ENCODE measurements at places on chromosomes 12 and 14.

DNA sequence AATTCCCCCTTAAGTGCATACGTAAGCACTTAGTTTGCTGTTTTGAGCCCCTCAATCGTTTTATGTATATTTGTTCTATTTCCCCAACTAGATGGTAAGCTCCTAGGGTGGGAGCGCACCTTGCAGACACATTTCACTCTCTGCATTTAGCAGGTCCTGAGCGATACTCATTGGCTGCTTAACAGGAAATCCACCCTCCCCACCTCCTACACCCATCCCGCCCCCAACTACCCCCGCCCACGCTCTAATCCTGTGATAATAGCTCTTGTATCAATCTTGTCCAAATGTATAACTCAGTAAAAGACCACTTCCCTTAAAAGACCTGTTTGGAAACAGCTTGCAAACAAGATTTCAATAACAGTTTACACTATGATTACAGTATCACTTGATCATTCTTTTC is 8.1 kb downstream of the LPAR5 start:
- DNase-seq = no peak

- DNase-seq = no peak
Measured at GRCh38 chr12:89951050-89951693, 242.5 kb upstream of the ATP2B1 start.

GRCh38 chr12:92341065-92341668 is 195.5 kb upstream of the BTG1 start:
- no peak for DNase-seq

DNA sequence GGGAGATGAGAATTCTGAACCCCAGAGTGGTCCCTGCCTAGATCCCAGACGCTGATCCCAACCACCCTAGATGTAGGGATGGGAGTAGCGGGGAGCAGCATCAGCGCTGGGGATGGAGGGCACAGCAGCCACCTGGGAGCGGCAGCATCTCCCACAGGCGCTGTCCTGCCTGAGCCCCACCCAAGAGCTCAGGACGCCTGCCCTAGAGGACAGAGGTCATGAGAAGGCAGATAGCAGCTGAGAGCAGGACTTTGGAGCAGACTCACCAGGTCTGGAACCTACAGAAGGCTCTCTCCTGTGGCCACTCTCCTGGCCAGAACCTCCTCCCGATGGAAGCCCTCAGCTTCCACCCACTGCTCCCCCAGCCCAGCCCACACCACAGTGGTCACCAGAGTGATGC is 7.2 kb downstream of the CCDC85C start:
- DNase-seq = no peak

- DNase-seq = no peak
Measured at GRCh38 chr14:77598366-77599070, 17.9 kb downstream of the SPTLC2 start.

GRCh38 chr12:121989276-121990113 is 32.2 kb upstream of the BCL7A start:
- DNase-seq = no peak

GRCh38 chr12:113973109-113973904 is 7.2 kb upstream of the RBM19 start:
- no peak for DNase-seq

DNA sequence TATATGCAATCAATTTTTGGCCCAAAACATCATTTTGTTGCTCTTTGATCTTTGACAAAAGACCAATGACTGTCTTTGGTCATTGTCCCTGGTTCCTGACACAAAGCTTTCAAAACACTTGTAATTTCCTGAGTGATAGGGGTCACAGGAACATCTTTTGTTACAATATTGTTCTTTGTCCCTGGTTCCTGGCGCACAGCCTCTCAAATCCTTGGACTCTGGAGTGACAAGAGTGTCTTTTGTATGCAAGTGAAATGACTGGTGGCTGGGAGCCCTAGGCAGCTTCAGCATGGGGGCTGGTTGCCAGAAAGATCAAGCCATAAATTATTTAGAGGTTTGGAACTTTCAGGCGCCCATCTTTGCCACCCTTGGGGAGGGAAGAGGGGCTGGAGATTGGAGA is 53.9 kb downstream of the DNAH10 start:
- DNase-seq = no peak

DNA sequence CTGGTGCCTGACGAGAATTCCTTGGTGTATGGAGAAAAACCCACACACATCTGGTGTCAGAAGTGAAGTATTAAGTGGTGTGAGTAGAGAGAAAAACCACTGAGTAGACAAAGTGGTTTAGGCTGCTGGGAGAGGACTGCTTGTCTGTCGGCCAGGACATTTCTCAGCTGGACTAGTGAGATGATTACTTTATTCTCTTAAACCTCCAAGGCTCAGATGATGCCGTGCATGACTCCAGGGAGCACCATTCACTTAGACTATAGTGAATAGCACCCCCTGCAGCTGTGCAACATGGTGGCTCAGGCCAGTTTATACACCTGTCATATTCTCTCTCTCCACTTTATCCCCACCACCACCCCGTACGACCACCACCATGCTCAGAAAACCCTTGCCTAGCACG is 28.5 kb upstream of the NFYB start:
- DNase-seq = no peak

- no peak for DNase-seq
Measured at GRCh38 chr12:7433276-7433822, 10.6 kb downstream of the CD163L1 start.

- no peak for DNase-seq
Measured at GRCh38 chr14:63342371-63342770, 23.6 kb upstream of the GPHB5 start.
